Uterus (tissue), 4 donors: ENCODE measurements at places on chromosomes 12 and 14. TPM values are rescaled to one million over a fixed set of nuclear protein-coding genes. Genes with fewer than 3 reads are reported as not detected.

OR4E2 gene
- not detected for total RNA-seq

GNB3 gene
- total RNA-seq: not detected

CPNE6 gene
- total RNA-seq: not detected

CACNB3 gene
- total RNA-seq: 5.9 TPM

NDRG2 gene
- 111 TPM for total RNA-seq

NOXRED1 gene
- 0.41 TPM for total RNA-seq

IQSEC3 gene
- total RNA-seq: under 0.01 TPM

DENND5B gene
- 14.4 TPM for total RNA-seq

CACNA2D4 gene
- not detected for total RNA-seq

LRRC43 gene
- not detected for total RNA-seq

DNA sequence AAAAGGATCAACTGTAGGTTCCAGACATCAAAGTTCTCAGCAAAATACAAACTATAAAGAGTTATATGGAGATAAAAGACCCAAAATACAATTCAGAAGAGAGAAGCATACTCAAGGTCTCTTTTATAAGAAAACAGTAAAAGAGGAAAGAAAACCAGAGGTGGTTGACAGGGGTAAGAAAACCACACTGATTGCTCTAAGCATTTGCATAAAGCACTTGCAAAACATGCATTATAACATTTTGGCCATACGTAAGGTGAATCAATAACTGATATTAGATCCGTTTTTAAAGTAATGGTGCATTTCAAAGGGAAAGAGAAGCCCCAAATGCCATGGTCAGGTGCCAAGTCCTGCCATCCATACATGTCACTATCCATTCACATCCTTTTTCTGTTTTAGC, 5.9 kb downstream of the DDHD1 start:
- no peak for DNase-seq

DNA sequence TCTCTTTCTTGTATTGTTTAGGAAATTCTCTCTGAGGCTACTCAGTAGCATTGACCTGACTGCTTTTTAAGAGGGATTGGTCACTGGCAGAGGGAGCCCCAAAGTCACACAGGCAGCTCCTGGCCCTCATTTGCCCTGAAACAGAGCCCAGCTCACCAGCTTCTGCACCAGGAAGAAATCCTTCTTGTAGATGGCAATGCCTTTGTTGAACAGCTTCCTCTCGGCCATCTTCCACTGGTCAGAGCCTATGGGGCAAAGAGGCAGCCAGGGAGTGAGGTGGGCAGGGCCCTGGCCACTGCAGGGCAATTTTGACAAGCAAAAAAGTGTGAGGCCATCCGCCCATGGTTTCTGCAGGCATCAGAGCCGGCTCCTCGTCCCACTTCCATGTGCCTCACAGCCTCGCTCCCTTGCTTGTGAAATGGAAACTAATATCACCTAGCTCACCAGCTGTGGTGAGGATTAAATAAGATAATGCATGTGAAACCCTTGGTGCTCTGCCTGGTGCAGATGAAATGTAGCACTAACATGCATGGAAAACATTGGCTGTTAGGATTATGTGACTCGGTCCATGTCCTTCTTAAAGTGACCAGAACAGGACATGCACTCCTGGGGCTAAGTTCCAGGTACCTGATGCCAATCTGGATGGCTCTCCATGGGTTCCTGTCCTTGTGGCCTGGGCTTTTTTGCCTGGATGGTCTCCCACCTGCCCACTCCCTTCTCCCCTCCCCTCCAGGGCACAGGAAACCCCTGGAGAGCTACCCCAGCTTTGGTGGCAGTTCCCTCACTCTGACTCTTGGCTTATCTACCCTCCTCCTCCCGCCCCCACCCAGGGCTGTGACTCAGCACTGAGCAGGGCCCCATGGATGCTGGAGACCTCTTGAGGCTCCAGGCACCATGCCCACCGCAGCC, 11.2 kb upstream of the PNMA1 start:
- no peak for DNase-seq

DNA sequence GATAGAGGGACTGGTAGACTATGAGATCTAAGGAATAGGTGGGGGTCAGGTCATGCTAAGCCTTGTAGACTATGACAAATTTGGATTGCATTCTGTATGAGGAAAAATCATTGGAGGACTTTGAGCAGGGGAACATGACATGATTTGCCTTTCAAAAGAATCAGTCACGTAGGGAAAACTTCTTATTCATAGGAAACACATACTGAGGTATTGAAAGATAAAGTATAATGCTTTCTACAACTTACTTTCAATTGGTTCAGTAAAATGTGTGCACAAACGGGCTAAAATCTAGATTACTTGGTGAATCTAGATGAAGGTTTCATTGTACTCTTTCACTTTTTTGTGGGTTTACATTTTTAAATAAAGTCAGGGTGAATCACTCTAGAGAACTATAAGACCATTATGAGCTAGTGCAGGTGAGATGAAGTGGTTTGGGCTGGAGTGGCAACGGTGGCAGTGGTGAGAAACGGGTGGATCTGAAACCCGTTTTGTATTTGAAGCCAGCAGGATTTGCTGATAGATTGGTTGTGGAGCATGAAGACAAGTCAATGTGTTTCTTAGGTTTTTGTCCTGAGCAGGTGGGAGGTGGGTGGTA, 6.7 kb downstream of the BBS10 start:
- DNase-seq: no peak

DNA sequence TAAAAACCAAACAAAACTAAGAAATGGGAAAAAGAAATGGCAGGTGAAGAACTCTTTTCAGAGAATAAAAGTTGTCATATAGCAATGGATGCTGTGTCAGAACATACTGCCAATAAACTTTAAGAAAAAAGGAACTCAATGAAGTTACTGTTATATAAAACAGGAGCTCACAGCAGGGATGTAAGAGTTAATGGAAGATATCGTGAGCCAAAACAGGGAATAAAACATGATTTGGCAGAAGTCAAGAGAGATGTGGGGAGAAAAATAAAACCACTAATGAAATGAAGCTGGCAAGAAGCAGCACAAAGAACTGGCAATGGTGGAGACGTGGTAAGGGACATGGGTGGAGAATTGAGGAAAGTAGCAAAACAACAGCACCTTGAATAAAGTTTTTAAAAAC, 61.0 kb downstream of the TAOK3 start:
- no peak for DNase-seq

DNA sequence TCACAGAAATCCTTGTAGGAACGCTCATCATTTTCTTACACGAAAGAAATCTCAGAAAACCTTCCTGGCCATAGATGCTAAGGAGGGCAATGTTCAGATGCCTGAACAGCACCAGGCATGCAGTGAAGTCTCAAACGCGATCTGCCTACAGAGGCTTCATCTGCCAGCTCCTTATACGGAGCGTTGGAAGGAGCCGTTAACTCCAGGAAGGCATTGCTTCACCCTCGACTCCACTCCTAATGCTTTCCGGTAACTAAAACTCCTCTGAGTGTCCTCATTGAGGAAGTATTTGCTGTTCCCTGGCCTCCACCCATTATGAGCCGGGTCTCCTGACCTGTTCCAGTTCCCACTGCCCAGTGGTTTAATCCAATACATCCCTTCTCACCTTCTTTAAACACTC, 502.7 kb downstream of the BCL11B start:
- DNase-seq: no peak

DNA sequence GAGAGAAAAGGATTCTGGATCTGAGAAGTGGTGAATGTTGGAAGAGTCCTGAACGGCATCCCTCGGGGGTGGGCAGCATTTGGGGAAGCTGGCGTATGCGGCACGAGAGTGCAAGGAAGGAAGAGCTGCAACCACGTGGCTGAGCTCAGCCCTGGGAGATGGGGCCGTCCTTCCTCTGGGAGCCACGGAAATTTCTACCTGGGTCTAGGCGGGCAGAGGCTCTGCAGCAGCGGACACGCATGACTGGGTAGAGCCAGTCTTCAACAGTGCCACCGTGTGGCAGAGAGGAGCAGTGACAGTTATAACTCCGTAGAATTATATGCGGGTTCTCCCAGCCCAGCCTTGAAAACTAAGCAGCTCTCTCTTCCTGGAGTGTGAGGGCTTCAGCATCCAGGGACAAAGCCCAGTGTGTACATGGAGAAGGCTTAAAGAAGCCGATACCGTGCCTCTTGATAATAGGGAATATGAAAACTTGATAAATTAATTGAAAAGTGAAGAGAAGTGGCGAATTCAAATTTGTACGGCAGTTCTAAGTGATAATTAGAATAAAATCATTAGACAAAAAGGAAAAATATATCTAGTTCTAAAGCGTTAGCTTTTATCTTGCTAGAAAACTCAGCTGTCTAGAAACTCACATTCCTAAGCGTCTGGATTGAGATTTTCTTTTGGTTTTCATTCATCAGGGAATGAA, 82.9 kb upstream of the STXBP6 start:
- peak; percentile 53 for DNase-seq

DNA sequence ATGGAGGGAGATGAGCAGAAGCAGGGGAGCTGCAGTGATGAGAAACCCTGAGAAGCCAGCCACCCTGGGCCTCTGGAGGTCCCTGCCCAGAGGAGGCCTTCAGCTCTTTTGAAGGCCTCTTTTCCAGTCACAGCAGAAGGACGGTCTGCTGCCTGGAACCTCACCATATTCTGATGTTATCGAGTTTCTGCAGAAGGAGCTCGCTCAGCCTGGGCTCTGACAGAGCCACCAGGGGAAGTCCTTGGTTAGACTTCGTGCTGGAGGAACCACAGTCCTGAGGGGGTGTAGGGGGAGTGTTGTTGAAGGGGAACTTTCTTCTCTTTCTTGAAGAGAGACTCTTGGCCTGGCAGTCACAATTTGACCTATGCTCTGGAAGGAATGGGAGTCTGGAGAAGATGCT, 25.1 kb upstream of the BATF start:
- DNase-seq: no peak

DNA sequence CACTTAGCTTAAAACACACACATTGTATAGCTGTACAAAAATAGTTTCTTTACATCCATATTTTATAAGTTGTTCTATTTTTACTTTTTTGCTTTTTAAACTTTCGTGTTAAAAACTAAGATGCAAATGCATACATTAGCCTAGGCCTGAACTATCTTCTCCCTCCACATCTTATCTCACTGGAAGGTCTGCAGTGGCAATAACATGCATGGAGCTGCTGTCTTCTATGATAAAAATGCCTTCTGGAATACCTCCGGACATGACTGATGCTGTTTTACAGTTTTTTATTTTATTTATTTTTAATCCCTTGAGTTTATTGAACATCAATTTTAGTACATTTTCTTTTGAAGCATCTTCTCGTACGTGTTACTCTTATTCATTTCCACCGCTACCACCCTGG, 112.3 kb upstream of the TSPAN8 start:
- DNase-seq: no peak

DNA sequence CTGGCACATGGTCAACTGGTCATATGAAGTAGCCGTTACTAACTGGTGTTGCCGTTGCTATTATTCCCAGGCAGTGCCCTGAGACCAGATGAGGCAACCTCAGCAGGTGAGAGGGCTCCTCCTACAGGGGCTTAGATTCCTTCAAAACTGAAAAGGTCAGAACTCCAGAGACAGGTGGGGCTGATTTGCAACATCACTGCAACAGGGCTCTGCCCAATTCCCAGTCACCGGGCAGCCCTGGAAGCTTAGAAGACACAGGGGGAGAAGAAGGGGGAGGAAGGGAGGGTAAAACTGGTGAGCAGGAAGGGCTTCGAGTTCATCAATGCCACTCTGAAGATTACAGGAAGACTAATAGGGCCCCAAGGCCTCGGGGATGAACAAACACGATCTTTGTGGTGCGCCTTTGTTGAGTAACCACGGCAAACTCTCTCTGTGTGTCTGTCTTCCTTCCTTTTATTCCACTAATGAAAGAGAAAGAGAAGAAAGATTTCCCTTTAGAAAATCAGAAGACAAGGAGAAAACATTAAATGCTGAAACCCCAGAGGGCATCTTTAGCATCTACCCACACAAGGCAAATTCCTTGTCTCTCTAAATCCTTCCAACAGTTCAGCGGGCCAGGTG, 749.1 kb upstream of the TBX3 start:
- DNase-seq: no peak

- DNase-seq: no peak
Measured at GRCh38 chr12:116048879-116049278, 228.6 kb downstream of the MED13L start.

- DNase-seq: no peak
Measured at GRCh38 chr14:28901631-28902030, 135.0 kb downstream of the FOXG1 start.

DNA sequence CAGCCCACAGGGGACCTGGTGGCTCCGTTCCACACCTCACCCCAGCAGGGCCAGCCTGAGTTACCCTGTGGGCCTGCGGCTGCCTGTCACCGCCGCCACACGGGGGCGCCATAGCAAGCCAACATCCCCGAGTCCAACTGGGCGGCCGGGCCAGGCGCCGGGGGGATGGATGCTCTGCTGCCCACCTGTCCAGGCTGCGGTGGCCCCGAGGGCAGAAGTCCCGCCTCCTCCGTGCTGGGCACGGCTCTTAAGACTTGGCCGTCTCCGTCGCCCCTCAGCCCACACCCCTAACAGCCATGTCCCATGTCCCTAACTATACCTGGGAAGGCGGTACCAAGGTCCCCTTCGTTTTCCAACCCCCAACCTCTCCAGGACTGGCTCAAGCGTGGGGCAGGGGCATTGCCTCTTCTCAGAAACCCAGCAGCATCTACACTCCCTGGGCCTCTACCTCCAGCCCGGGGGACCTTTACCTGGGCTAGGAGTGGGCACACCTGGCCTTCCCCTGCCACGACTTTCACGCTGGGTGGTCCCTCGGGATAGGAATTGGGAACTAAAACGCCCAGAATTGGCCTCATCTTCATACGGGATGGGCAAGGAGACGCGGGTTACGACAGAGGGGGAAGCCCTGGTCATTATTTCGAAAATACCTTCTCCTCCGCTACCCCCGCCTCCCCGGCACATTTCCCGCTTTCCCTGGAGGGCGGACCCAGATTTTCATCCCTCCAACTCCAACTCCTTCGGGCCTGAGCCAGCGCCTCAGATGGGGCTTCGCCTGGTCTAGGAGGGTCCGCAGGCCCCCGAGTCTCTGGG, 1.1 kb upstream of the CYP46A1 start:
- DNase-seq: peak; percentile 77

- peak; percentile 42 for DNase-seq
Measured at GRCh38 chr14:94485944-94486841, 10.2 kb upstream of the SERPINA9 start.

DNA sequence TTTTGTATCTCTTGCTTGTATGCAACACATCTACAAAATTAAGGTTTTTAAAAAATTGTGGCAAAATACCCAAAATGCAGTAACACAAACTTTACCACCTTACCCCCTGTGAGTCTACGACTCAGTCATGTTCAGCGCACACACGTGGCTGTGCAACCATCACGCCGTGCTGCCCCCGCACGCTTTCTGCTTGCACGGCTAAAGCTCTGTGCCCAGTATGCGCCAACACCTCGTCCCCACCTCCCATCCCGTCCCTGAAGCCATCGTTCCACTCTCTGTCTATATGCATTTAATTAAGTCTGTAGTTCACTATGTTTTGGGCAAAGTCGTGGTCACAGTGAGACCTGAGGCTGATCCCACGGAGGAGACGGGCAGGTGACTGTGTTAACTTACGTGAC, 36.4 kb downstream of the FZD10 start:
- no peak for DNase-seq

DNA sequence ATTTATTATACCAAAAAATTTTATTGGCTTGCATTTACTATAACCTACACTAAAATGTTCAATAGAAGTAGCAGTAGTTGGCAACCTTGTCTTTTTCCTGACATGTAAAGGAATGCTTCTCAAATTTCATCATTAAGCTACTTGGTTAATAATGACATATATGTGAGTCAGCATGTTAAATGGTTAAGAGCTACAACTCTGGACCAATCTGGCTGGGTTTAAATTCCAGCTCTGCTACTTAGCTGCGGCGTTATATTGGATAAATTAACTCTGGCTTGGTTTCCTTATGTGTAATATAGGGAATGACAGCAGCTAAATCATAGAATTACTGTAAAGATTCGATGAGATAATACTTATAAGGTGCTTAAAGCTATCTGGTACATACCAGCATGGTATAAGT, 53.7 kb upstream of the OTOGL start:
- DNase-seq: no peak
